Activated CD4-positive, alpha-beta T cell treated with anti-CD3 and anti-CD28 coated beads, Interleukin-2, amount 10 ng/mL, durations not matched to agents 7 days and 5 days (primary cell): ENCODE measurements at places on chromosomes 4 and X. TPM values are rescaled to one million over a fixed set of nuclear protein-coding genes. Genes with fewer than 3 reads are reported as not detected.

DNA sequence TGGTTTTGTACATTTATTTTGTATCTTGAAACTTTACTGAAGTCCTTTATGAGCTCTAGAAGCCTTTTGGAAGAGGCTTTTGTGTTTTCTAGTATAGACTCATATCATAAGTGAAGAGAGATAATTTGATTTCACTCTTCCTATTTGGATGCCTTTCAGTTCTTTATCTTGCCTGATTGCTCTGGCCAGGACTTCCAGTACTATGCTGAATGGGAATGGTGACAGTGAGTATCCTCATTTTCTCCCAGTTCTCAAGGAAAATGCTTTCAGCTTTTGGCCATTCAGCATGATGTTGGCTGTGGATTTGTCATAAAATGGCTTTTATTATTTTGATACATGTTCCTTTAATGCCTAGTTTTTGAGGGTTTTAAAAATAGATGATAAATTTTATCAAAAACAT lies 1061.3 kb downstream of the STPG2 start:
- H3K27me3 ChIP-seq, result no peaks in the 10 kb centered on the region
- DNase-seq, result no peak
- no peaks in the 10 kb centered on the region for H3K36me3 ChIP-seq
- no peaks in the 10 kb centered on the region for H3K4me1 ChIP-seq

The DLG3 gene
- total RNA-seq, result 20.1 TPM

GRCh38 chr4:88166608-88167007 lies 8.2 kb upstream of the ABCG2 start:
- peaks cover 8% of the 10 kb centered on the region for H3K27me3 ChIP-seq
- DNase-seq, result no peak
- H3K4me3 ChIP-seq, result no peak overlapping the region

The RTL3 gene
- not detected for total RNA-seq

GRCh38 chr4:113641025-113641431 lies 120.5 kb downstream of the CAMK2D start:
- H3K27ac ChIP-seq, result no peak overlapping the region
- no peak for DNase-seq
- peaks cover 57% of the 10 kb centered on the region for H3K4me1 ChIP-seq
- H3K4me3 ChIP-seq, result no peak overlapping the region

DNA sequence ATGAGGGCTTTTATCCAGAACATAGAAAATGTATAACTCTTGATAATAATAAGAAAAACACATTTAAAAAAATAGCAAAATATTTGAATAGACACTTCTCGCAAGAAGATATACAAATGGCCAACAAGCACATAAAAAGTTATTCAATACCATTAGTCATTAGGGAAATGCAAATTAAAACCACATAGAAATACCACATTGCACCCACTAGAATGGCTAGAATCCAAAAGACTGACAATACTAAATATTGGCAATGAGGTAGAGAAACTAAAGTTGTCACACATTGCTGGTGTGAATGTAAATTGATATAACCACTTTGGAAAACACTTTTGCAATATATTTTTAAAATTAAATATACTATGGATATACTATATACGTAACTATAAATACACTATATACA lies 754.3 kb upstream of the MAGEB2 start:
- no peak overlapping the region for H3K27ac ChIP-seq
- H3K27me3 ChIP-seq, result no peaks in the 10 kb centered on the region
- no peaks in the 10 kb centered on the region for H3K4me1 ChIP-seq
- no peaks in the 10 kb centered on the region for H3K36me3 ChIP-seq
- H3K4me3 ChIP-seq, result no peak overlapping the region
